Sigmoid colon (tissue), 7 donors: ENCODE measurements at places on chromosomes 6 and 20. TPM values are rescaled to one million over a fixed set of nuclear protein-coding genes. Genes with fewer than 3 reads are reported as not detected.
A peak's percentile ranks its signal among the peaks of the same experiment; 100 is the strongest.

DNA sequence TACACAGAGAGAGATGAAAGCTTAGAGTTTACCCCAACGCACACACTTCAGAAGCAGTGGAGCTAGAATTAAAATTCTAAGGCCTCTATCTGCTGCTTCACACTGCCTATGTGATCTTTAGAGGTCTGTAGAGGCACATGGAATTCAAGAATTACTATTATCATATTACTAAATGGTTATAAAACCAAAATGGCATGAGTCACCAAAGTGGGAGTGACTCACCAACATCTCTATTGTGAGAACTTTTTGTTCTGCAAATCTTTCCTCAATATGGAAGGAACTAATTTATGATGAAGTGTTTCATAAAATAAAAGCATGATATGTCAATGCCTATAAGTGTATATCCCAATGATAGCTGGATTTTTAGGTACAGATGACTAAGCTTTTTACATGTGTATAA, 28.5 kb upstream of the TMEM244 start:
- DNase-seq: no peak

DNA sequence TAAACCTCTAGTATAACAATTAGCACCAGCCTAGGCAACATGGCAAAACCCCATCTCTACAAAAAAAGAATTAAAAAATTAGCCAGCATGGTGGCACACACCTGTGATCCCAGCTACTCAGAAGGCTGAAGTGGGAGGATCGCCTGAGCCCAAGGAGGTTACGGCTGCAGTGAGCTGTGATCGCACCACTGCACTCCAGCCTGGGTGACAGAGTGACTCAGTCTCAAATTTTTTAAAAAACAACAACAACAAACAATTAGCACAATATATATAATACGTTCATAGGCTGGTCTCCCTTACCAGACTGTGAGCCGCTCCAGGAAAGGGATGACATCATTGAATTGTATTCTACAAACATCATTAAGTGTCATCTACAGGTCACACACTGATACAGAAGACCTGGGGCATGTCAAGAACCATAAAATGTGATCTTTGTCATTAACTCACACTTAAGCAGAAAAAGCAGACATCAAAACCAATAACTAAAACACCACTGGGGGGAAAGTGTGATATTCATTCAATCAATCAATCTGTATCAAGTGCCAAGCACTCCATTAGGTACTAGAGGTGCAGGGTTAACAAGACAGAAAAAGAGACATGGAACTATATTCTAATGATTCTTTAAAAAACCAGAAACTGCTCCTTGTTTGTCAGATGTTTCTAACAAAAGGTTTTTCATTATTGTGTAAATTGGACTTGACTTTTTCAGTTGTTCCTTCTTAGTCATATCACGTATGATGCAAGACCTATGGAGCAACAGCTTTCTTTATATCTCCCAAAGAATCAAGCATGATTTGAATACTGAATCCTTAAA, 17.8 kb downstream of the MAP3K5 start:
- no peak for DNase-seq

GRCh38 chr6:87281426-87281825, 41.0 kb upstream of the SMIM8 start:
- no peak for DNase-seq

DNA sequence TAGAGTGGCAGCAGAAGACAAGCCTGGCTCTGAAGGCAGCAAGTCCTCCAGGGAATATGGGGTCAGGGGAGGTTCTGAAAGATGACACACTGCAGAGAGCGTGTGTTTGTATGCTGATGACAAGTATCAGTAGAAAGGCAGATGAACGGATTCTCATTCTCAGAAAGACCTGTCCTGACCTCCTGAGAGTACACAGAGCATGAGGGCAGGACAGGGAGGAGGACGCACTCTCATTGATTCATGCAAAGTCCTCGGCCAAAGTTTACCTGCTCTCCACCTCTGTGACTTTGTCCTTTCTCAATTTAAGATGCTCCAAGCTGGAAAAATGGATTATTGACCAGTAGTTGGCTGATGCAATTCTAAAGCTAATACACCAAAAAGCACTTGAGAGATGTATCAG, 156.7 kb downstream of the LPA start:
- no peak for DNase-seq

Gene PLCB4
- 21.0 TPM for total RNA-seq

DNA sequence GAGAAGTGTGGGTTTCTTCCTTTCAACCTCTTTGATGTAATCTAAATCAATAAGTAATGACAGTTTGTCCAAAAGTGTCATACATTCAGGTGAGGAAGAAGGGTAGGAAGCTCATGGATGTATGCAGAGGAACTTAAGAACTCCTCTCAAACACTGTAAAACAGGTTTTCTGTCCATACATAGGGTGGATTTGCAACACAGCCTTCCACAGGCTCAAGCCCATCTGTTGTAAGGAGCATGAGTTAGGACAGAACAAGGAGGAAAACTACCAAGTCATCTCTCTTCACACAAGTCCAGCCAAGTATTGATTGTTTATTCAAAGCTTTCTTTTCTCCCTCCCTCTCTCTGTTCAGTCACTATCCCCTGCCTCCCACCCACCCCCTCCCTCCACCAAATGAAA, 49.0 kb upstream of the CDYL start:
- DNase-seq: no peak

DNA sequence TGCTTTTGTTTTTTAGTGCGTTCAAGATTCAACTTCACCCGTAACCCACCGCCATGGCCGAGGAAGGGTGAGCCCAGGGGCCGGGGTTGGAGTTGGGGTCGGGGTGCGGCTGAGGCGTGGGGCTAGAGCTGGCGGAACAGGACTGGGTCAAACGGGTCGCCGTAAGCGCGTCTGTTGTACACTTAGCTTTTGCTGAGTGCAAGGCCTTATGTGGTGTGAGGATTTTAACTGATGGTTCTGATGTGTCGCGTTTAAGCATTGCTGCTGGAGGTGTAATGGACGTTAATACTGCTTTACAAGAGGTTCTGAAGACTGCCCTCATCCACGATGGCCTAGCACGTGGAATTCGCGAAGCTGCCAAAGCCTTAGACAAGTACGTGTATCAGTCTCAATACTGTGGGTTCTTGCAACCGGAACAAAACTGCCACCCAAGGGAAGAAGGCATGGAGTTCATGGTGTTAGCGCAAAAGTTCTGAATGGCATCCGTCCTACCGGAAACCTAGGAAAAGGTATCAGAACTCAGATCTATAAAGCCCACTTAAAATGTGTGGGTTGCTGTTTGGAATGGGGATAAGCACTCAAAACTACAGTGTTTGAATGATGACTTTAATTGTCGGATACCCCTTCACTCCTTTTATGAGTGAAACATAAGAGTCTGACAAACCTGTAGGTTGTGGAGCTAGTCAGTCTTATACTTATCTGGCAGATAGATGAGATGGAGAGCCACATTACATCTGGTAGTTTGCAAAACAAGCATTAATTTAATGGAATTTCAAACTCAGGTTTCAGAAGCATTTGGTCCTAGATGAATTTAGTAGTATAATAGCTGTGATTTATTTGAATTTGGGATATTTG, 574 bp downstream of the RPS12 start:
- no peak for DNase-seq

DNA sequence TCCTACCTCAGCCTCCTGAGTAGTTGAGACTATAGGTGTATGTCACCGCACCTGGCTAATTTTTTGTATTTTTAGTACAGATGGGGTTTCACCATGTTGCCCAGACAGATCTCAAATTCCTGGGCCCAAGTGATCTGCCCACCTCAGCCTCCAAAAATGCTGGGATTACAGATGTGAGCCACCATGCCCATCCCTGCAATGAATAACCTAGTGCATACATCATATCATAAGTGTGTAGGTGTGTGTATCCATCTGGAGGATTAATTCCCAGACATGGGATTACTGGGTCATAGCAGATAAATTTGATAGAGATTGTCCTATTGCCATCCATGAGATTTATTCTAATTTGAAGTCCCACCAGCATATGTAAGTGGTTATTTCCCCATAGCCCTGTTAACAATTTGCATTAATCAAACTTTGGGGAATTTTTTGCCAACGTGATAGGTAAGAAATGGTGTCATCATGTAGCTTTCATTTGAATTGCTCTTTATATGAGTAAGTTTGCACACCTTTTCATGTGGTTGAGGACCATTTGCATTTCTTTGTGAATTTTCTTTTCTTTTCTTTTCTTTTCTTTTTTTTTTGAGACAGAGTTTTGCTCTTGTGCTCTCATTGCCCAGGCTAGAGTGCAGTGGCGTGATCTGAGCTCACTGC, 29.9 kb upstream of the BACH2 start:
- no peak for DNase-seq

GRCh38 chr20:47269309-47270165, 87.0 kb downstream of the ZMYND8 start:
- DNase-seq: no peak

GRCh38 chr6:71887744-71888230, 1.4 kb downstream of the RIMS1 start:
- DNase-seq: no peak

- no peak for DNase-seq
These were observed 27.4 kb upstream of the SCRT2 start for GRCh38 chr20:703006-703405.

GRCh38 chr6:90442366-90442765, 144.5 kb downstream of the MAP3K7 start:
- no peak for DNase-seq

Gene GPR63
- 1.1 TPM for total RNA-seq

GRCh38 chr6:56899753-56900152, 55.2 kb upstream of the BEND6 start:
- DNase-seq: no peak

Gene GLP1R
- total RNA-seq: not detected

GRCh38 chr6:23826572-23826971, 299.4 kb upstream of the NRSN1 start:
- DNase-seq: no peak

Gene DAAM2
- total RNA-seq: 25.7 TPM

Gene SSTR4
- total RNA-seq: not detected

DNA sequence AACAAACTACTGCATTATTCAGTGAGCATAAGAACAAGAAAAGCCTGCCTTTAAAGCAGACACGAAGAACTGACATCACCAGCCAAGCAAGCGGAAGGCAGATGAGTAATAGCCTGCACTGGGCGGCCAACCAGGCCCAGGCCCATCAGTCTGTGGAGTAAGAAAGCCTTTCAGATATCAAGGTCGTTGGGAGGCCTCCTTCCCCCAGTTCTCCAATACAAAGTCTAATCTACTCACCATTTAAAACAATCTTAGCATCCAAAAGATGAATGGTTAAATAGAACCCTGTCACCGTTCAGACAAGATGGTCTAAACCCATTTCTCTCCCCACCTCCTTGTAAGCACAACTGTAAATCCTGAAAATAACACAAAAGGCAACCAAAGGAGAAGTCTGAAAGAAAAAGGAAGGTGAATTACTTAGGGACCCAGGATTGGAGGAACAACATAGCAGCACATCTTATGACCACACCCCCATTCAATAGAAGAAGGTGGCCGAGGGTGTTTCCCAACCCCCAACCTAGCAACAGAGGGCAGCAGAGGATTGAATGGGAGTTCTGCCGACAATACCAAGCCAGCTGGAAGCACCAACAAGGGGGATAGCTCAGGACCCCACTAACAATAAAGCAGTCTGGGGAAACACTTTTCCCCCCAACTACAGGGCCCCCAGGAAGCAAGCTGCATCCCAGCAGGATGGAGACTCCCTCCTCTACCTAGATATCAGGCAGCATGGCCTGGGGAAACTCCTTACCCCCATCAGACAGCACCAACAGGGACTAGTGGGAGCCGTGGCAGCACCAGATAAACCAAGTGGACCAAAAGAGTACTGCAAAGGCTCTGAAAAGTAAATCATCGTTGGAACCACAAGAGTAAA, 67.9 kb downstream of the ZHX3 start:
- DNase-seq: peak; percentile 92

Gene EPHA7
- total RNA-seq: 46.5 TPM

DNA sequence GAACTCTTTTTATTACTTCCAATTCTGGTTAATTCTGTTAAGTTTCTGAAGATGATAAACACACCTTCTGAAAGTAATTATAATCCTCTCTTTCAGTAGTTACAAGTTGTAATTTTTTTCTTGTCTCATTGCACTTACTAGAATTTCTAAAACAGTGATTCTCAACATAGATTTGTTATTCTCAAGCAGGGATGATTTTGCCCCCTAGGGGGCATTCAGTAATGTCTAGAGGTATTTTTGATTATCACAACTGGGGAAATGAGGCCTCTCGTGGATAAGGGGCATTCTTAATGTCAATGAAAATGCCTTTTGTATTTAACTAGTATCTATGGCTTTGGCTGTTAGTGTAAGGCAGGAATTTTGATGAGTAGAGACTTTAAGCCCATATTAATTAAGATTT, 39.4 kb upstream of the MAFB start:
- DNase-seq: no peak

- no peak for DNase-seq
These were observed 18.3 kb downstream of the RAET1L start for GRCh38 chr6:150006961-150007464.

Gene NFATC2
- total RNA-seq: 6.5 TPM

GRCh38 chr20:63407928-63408683, 47.0 kb upstream of the CHRNA4 start:
- DNase-seq: no peak

Gene MUC21
- not detected for total RNA-seq

DNA sequence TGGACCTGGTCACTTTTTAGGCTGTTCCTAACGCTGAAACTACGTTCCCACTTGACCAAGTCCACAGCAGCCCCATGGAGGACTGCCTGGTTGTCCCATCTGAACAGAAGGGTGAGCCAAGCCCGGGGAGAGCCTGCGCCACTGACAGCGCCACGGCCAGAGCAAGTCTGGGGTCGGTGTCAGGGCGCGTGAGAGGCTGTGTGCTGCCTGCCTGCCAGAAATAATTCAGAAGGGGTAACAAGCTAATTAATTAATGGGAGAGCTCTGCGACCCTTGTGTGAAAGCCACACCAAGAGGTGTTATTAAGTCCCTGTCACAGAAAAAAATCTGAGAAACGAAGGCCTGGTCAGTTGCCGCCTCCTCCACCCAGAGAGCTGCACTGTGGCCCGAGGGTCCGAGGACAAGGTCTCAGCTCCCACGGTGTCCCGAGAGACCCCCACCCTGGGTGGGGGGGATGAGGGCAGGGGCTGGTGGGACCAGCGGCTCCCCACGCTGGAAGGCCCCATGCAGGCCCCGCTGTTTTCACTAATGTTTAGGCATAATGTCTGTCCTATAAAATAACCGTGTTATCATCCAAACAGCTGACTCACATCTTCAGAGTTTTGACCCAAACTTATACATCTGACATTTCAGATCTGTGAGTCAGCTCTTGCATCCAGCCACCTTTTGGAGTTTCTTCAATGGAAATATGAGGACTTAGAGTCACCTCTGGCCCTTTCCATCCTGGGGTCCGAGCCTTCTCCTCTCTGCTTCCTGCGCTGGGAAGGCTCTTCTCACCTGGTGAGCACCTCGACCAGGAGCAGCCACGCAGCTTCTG, 58.5 kb downstream of the DLL1 start:
- no peak for DNase-seq

- no peak for DNase-seq
These were observed 83.4 kb downstream of the JARID2 start for GRCh38 chr6:15329197-15329671.

Gene CLVS2
- total RNA-seq: 7.5 TPM

DNA sequence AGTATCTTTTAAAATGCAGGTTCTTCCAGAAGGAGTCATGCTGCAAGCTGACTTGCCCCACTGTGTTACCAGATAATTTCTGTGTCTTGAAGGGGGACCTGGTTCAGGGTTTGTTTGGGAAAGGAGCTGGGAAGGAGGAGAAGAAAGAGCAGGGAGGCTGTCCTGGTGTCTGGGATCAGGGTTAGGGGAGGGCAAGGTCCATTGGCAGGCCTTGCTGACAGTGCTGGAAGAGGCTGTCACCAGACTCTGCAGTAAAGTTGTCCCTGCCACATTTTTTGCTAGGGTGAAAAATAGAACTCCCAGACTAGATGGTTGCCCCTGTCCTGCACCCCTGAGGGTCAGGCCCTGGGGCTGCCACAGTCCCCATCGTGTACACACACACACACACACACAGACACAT, 14.9 kb downstream of the GLP1R start:
- no peak for DNase-seq

Gene CPNE5
- total RNA-seq: 1.9 TPM
